K562 (cell line): ENCODE measurements at places on chromosomes 7 and 10.
A peak's percentile ranks its signal among the peaks of the same experiment; 100 is the strongest.

GRCh38 chr10:58993480-58994221, 182.8 kb upstream of the PHYHIPL start:
- no peak for DNase-seq

GRCh38 chr10:117552156-117552631, 9.6 kb downstream of the EMX2 start:
- no peak for DNase-seq

DNA sequence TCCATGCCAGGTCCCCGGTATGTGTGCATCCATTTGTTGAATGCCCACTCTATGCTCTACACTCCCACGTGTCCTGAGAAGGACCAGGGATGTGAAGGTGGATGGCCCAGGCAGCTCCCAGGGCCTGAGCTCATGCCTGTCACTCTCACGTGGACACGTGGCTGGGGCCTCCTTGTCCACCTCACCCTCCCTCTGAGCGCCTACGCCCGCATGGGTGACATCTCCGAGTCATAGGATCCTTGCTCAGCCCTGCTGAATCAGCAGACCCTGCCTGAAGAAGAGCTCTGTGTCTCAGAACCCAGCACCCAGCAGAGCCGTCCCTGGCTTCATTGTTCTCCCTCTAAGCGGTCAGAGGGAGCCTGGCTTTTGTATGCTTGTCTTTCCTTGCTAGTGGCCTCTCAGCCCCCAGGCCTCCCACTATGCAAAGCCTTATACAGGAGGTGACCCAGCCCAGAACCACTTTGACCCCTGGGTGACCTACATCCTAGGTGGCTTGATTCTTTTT, 107.9 kb upstream of the PPIF start:
- DNase-seq, result peak; percentile 70

DNA sequence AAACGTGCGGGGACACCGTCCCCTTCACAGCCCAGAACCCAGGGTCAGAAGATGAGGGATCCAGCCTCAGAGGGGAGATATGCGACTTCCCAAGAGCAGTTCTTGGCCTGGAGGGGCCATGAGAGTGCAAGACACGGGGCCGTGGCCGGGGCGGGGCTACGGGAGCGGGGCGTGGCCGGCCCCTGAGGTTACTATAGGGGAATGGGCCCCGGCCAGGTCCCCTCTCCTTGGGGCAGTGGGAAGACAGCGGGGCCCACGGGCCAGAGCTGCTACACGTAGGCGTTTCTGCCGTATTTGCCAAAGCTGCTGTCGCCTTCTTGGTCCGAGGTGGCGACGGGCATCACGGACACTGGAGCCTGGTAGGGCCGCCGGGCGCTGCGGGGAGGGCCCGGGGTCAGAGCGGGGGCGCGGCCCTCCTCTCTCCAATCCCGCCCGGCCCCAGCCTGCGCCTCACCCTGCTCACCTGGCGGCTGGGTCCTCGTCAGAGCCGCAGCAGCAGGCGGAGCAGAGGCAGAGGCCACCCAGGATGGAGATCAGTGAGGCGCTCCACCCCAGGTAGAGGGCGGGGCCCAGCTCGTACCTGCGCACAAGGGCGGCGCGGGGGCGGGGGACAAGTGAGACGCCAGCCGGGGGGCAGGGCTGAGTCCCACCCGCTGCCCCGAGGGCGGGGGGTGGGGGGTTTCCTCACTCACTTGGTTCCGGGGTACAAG, 5.3 kb downstream of the CLDN15 start:
- peak; percentile 70 for DNase-seq

DNA sequence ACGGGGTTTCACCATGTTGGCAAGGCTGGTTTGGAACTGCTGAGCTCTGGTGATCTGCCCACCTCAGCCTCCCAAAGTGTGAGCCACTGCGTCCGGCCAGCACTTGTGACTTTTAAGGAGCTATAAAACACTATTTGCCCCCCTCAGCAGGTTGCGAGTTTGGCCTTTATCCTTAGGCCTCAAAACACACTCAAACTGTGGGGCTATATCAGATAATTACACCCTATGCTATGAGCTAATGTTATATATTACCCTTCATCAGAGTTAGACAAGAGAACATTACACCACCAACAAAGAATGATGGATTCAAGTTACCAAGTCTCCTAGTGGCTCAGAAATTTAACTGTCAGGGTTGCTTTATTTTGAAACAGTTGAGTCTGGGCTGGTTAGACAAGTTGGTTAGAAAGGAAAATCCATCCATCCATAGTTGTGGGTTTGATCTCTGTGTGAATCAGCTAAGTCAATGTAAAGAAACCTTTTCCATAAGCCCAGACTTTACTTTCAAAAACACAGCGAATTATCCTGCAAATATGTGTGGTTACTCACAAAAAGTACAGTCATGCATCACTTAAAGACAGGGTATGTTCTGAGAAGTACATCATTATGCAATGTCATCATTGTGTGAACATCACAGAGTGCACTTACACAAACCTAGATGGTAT, 115.8 kb downstream of the SEMA3D start:
- DNase-seq, result no peak

GRCh38 chr7:65475734-65476319, 102.2 kb downstream of the ZNF92 start:
- no peak for DNase-seq

DNA sequence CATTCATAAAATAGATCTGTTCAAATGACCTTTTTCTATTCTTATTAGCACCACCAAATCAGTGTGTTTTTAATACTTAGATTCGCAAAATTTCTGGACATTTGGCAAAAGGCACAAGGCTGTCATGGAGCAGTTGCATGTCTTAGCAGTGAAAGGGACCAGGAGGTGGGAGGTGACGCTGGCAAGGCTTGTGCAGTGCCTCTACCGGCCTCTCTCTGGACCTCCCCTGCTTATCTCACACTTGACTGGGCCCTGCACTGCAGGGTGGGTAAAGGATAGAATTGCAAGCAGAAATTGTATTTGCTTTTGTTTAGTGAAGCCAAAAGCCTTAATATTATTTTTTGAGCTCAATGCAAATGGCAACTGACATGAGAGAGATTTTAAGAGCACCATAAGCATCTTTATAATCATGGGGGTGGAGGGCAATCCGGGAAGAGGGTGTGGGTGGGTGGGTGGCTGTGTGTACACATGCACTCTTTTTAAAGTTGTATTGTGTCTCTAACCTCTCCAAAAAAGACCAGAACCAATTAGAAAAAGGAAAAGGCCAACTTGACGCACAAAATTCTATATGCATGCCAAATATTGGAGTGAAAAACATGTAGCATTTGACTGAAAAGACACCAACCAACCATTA, 106.3 kb downstream of the WNT2 start:
- no peak for DNase-seq

GRCh38 chr10:87503886-87504285, 807 bp upstream of the MINPP1 start:
- peak; percentile 34 for DNase-seq

DNA sequence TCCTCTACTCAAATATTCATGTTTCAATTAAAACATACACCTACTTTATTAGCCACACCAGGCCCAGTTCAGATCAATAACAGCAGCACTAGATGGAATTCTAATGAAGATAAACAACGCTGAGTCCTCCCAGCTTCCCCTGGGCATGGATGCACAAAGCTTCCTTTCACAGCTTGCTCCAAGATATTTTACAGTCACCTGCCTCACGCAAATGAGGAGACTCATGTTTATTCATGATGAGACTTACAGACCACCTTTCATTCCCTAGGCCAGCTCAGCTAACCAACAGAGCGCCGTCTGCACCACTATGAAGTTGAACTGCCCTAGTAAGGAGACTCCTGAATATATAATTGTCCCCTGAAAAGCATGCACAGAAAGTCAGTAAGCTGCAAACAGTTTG, 283.0 kb upstream of the AOAH start:
- no peak for DNase-seq

GRCh38 chr7:8386926-8387550, 46.4 kb upstream of the NXPH1 start:
- DNase-seq, result peak; percentile 21

DNA sequence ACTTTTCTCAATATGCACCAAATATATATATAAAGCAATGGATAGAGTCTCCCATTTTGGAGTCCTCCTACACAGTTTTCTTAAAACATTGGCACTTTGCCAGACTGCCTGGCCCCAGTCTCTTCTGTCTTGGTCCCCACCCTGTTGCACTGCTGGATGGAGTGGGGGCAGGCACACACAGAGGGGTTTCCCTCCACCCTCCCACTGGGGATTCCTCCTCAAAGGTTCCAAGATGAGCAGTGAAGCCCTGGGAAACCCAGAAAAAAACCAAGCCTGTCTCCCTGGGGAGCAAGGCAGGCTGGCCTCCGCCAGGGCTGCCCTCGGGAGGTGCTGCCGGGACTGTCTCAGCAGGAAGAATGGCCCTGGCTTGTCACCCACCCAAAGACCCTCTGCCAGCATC, 68.0 kb downstream of the SH3PXD2A start:
- no peak for DNase-seq

DNA sequence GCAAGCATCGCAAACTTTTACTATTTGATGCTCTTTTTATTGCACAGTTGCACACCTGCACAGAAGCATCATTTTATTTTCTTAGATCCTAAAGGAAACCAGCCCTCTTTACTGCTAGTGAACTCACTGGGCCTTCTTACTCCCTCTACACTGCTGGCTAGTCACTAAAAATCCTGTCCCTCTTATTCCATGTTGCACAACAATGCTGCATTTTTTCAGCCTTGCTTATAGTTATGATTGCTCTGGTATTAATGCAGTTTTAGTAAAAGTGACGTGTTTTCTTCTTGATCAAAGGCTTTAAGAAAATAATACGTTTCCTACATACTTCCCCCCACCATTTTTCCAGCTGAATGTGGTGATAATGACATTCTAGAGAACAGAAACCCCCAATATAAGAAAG, 132.9 kb upstream of the FAM3C start:
- DNase-seq, result no peak

DNA sequence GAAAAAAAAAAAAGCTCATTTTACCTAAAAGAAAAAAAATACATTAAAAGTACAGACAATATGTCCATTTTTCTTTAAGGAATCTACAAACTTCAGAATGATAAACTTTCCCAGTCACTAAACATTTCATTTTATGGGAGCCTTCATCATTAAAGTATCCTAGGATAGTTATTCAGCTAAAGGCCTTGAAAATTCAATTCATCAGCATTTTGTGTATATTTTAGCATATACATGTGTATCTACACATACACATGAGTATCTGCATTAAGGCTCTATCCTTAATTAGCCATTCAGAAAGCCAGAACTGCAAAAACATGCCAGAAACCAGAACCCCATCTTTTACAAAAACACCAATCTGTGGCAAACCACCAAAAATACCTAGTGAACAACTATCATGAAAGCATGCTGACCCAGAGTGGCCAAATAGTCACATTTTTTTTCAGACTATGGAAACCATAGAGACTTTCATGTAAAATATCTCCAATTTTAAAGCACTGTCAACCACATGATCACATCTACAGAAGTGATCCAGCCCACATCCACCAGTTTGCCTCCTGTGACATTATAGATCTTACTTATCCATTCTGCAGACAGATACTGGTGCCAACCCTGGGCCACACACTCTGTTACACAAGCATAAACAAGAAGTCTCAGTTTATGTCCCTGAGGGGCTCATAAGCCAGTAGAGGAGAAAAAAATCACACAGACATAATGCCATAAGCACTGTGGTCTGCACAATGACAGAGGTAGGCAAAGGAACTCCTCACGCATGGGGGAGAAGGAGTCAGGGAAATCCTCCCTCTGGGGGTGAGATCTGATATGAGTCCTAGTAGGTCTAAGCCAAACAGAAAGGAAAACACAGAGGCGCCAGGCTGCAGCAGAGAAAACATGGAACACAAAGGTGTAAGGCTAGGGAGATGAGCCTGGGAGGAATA, 79.2 kb downstream of the SRPK2 start:
- DNase-seq, result no peak

- DNase-seq, result no peak
Observed at GRCh38 chr7:91294639-91295220, 30.5 kb downstream of the FZD1 start.

DNA sequence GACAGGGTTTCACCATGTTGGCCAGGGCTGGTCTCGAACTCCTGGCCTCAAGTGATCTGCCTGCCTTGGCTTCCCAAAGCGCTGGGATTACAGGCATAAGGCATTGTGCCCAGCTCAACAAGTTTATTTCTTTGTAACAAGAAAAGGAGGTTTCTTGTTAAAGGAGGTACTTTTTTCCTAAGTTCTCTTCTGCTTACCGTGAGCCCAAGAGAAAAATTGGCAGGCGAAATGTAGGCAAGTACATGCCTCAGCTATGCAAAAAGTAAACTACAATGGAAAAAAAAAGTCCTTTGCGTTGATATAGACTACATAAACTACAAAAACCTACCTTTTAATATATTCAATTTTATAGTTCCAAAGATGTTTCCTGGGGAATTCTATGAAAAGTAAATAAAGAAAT, 122.6 kb downstream of the DKK1 start:
- no peak for DNase-seq

DNA sequence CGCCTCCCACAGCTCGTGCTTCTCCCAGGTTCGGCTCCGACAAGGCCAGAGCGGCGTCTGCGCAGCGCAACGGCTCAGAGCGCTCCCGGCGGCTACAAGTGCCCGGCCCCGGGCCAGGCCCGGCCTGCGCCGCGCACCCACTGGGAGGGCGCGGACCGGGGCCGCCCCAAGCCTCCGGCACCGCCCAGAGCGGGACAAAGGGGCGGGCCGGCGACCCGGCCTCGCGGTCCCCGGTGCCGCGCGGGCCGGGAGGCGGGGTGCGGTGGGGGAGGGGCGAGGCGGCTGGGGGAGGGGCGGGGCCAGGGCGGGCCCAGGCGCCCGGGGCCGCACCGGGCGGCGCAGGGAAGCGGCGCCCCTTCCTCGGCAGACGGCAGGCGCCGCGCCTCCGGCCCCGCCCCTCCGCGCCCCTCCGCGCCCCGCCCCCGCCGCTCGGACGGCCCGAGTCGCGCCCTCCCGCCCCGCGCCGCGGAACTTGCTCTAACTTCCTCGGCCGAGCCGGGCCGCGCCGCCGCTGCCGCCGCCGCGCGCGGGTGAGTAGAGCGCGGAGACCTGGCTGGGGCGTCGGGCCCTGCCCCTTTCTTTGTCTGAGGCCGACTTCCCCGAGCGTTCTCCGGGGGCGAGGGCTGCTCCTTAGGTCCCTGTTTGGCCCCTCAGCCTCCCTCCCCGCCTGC, at the start of gene TSPAN14:
TSS of gene TSPAN14 (plus strand) at position 469 of the 671 bp plus-strand sequence. CDS start 34,924 bp downstream, outside the sequence.
- peak; percentile 98 for DNase-seq

GRCh38 chr7:2814946-2815874, 28.9 kb downstream of the GNA12 start:
- no peak for DNase-seq

DNA sequence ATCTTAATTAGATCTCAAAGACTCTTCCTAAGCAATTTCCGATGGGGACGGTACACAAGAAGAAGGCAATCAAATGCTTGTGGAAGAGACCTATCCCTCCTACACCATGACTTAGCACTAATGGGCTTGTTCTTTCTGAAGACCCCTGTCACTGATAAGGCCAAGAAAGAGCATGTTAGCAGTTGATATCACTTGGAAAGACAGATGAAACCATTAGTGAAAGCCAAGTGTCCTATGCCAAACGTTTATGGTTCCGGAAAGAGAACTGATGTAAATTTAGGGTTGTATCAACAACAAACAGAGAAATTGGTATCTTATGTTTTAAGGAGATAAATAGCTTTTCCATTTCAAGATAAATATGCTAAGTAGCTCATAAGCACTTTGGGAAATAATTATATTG, 6.5 kb downstream of the UROS start:
- peak; percentile 87 for DNase-seq

GRCh38 chr7:22278660-22279059, 78.3 kb downstream of the RAPGEF5 start:
- DNase-seq, result no peak
